ENCODE measurements at places on chromosomes 3 and 15.

- DNase-seq = no peak
These were observed 11.0 kb upstream of the MUSTN1 start for GRCh38 chr3:52845691-52846431.

DNA sequence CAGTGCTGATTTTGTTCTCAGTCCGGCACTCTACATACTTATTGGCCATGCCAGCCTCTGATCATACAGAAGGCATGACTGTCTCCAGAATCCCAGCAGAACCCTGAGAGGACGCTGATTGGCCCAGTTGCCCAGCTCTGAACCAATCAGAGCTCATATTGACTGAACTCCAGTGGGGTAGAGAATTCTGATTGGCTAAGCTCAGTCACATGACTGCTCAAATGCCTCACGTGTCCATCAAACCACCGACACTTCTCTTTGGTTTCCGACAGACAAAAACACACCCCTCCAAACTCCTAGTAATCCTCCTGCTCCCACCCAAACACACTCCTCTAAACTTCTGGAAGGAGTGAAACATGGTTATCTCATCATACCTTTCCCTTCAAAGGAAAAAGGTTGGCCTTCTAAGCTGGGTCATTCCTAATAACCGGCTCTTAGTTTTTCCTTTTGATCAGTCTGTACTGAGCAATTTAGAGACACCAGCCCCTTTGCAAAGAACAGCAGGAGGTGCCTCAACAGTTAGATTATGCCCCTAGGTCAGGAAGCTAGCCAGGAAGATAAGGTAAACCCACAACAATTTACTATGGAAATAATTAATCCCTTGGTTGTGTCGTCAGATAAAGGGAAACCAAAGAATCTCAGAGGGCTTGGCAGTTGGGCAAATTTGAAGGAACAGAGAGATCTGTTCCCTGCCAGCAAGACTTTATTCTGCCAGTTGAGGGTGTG is 187.8 kb downstream of the TLE3 start:
- no peak for DNase-seq

DNA sequence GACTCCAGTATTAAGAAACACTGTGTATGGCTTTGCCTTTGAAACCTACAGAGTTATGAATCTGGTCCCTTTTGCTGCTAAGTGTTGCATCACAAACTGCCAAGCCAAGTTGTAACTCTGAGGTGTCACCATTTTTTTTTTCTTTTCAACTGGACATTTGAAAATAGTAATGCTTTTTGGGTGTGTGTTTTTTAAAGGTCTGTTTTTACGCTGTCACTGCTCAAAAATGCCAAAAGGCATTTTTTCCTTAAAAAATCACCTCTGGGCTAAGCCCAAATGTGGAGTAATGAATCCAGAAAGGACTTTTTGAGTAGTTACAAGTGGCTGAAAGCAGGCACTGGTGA is 9.5 kb downstream of the SMAD3 start:
- DNase-seq = no peak

DNA sequence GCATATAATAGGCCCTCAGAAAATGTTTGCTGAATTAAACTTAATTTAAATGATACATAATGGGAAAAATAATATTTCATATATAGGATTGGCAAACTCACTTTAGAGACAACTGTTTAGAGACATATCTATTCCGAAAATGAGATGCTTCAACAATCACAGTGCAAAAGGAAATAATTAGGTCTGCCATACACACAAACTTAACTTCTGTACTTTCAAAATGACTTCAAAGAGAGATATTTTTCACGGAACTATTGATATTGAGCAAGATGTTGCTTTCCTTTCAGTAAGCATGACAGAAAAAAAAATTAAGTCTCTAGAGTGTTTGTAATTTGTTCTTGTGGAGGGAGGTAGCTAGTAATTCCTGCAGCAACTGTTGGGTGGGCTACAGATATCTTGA is 769.5 kb downstream of the TUSC7 start:
- no peak for DNase-seq

GRCh38 chr3:146124126-146124801 is 36.7 kb downstream of the PLOD2 start:
- no peak for DNase-seq

DNA sequence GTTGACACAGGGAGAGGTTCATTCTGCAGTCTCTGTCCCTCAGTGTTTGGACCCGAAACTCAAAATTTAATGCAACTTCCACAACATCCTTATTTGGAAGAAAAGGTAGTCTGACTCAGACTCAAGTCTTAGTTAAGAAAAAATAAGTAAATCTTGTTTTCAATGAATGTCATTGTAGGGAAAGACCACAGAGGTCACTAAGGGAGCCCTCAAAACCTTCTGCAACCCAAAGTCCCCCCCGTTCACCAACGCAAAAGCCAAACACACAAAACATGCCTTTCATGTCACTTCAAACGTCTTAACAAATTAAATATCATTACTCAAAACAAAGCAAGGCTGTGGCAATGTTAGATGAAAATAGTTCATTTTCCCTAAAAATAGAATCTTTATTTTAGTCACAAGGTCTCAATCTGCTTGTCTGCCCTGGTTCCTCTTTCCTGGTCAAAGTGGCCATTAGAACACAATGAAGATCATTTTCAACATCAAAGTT is 20.9 kb upstream of the SSUH2 start:
- no peak for DNase-seq

DNA sequence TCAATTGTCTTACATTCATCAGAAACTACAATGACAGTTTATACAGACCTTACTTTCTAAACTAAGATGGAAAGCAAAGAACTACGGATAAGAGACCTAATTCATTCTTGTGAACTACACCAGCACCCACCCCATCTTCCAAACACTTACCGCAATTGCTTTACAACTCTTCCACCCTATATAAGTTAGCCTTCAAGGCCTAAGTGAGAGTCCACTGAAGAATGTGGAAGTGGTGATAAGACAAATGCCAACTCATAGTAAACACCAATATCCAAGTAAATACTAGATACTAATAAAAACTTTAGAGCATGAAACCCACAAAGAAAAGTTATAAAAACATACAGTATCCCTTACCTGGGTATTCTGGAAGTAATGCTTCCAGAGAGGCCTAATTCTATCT is 13.6 kb downstream of the ARF4 start:
- no peak for DNase-seq

DNA sequence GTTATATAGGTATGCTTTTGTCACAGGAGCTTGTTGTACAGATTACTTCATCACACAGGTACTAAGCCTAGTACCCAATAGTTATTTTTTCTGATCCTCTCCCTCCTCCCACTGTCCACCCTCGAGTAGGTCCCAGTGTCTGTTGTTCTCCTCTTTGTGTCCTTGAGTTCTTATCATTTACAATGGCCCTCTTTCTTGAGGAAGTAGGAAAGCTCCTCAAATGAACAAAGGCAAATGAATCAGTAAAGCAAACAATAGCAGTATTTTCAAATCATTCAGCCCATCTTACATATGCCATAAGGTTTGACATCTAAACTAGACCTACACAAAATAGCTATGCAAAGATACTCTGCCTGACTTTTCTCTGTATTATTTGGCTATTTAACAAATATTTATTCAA is 211.5 kb downstream of the CDIN1 start:
- DNase-seq = no peak

GRCh38 chr3:128813097-128813496 is 66.3 kb upstream of the ACAD9 start:
- no peak for DNase-seq

- DNase-seq = no peak
These were observed 266.1 kb downstream of the ADAMTSL3 start for GRCh38 chr15:83919978-83920510.

DNA sequence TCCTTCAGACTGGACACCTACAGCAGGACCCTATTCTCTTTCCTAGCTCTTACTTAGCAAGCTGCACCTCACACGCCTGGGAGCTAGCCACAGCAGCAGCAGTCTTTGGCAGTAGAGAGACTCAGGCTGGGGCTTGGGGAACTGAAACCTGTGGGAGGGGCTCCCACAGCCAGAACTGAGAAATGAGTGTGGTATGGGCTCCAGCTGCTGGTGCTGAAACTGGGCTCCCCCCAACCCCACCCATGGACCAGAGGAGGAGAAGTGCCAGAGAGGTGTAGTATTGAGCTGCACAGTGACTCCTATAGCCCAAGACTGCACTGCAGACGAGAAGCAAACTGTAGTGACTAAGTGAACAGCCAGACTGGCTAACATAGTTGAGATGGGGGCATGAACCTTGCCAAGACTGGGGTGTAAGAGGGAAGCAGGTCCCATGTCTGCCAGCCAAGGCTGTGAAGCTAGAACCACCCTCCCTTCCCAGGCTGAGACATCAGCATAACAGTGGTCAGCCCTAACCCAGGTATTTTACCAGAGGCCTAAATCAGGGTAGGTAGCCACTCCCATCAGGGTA is 62.5 kb downstream of the MYO5A start:
- no peak for DNase-seq

DNA sequence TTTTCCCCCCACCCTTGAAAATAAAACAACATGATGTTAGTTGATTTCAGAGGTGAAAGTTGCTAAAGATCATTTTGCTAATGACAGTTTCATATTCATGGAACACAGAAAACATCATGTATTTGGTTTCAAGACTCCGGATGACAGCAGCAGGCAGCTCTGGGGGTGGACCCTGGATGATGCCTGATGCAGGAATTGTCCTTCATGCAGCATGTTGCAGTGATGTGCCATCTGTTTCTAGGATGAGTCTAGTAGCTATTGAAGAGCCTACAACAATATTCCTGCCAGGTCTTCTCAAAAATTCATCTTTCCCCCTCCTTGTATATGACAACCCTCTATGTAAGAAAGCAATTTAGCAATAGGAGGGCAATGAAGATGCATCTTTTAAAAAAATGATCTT is 108.3 kb downstream of the SV2B start:
- no peak for DNase-seq

Measured in hypothalamus (tissue), 51 donors.